Activated T-cell treated with anti-CD3 and anti-CD28 coated beads, Interleukin-2, amount 50 U/mL, for 72 hours (primary cell): ENCODE measurements at places on chromosomes 2 and 18. TPM values are rescaled to one million over a fixed set of nuclear protein-coding genes. Genes with fewer than 3 reads are reported as not detected.

The RAX gene
- total RNA-seq: not detected

The EMILIN1 gene
- total RNA-seq: 0.36 TPM

The COLEC11 gene
- total RNA-seq: 0.21 TPM

The CERS6 gene
- total RNA-seq: 18.5 TPM

The ANKRD36 gene
- total RNA-seq: 40.7 TPM

DNA sequence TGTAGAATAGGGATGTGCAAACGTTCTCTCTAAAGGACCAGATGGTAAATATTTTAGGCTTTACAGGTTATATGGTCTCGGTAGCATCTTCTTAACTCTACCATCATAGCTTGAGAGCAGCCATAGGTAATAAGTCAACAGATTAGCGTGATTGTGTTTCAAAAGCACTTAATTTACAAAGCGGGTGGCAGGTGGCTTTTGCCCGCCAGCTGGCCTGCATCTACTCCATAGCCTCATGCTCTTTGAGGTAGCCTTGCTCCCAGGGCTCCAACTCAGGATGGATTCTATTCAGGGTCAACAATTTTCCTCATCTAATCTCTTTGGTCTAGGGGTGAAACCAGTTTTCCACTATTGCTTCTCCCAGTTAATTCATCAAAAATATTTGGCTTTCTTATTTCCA, 5.0 kb upstream of the ATP9B start:
- H3K4me1 ChIP-seq: peaks cover 12% of the 10 kb centered on the region
- no peak for DNase-seq
- peaks cover 23% of the 10 kb centered on the region for H3K27me3 ChIP-seq
- peaks cover 24% of the 10 kb centered on the region for H3K36me3 ChIP-seq

GRCh38 chr18:8215741-8216140, 393.5 kb upstream of the RAB12 start:
- no peak overlapping the region for H3K27ac ChIP-seq

- H3K27me3 ChIP-seq: no peaks in the 10 kb centered on the region
- DNase-seq: no peak
- no peaks in the 10 kb centered on the region for H3K36me3 ChIP-seq
- no peak overlapping the region for H3K27ac ChIP-seq
Measured at GRCh38 chr18:53785811-53786210, 438.7 kb downstream of the MBD2 start.

- DNase-seq: no peak
- no peaks in the 10 kb centered on the region for H3K4me1 ChIP-seq
- H3K36me3 ChIP-seq: no peaks in the 10 kb centered on the region
- H3K4me3 ChIP-seq: no peak overlapping the region
- H3K27me3 ChIP-seq: no peaks in the 10 kb centered on the region
Measured at GRCh38 chr2:158773121-158773520, 22.0 kb upstream of the DAPL1 start.

DNA sequence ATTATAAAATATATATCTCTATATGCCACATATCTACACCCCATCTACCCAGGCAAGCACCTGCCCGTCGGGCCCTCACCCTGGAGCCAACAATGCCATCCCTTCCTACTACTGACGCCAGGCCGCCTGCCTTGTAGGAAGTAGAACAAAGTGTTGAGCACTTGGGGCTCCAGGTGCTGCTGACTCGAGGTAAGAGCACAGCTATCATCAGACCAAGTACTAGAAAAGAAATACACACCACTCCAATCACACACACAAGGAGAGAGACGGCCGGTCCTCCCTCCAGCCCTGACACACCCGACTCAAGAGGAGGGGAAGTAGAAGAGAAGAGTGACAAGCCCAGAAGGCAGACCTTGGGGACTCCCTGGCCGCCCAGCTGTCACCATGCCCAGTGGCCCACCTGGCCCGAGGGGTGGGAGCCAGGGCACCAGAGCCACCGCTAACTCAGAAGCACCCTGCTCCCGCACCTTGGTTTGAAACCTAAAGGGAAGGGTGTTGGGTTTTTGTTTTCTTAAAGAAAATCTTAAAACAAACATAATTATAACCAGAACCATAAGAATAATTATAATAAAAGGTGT, 64.0 kb upstream of the POMC start:
- no peak for DNase-seq
- no peak overlapping the region for H3K4me3 ChIP-seq
- no peaks in the 10 kb centered on the region for H3K27me3 ChIP-seq
- H3K27ac ChIP-seq: no peak overlapping the region

- peaks cover 84% of the 10 kb centered on the region for H3K4me1 ChIP-seq
- H3K27ac ChIP-seq: peak within 1 kb of the TSS; percentile 59
- H3K4me3 ChIP-seq: peak within 1 kb of the TSS; percentile 80
- no peaks in the 10 kb centered on the region for H3K27me3 ChIP-seq
Measured at GRCh38 chr2:6877402-6878304, at the start of gene RSAD2. RSAD2 (plus strand) TSS chr2:6877777; CDS start chr2:6877801, 24 bp downstream.

- DNase-seq: no peak
- no peak overlapping the region for H3K27ac ChIP-seq
- no peak overlapping the region for H3K4me3 ChIP-seq
- no peaks in the 10 kb centered on the region for H3K4me1 ChIP-seq
Measured at GRCh38 chr2:180747728-180748127, 232.7 kb upstream of the UBE2E3 start.

DNA sequence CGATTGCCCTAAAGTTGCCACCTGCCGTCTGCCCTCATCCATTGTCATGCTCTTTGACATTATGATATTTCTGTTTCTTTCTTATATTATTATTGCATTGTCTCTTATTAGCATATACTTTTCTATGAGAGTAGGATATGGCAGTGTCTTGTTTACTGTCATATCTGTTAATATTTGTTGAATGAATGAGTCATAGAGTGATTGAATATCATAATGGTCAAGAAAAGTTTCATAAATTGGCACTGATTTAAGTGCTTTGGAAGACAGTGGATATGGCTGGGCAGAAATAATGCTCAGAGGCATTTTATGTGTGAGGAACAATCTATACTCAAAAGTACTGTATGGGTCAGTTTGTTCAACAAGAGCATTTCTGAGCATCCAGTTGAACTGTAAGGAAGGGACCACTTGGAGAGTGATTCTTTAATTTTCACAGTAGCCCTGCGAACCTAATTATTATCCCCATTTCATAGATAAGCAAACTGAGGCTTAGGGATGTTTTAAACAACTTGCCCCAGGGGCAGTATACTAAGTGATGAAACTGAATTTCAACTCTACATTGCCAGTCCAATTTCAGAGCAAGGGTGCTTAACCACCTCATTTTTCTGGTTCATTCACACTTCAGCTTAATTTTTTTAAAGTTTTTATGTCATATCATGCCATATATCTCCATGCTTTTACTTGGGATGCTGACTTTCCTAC, 175.5 kb upstream of the FOSL2 start:
- DNase-seq: no peak
- H3K27ac ChIP-seq: no peak overlapping the region
- no peak overlapping the region for H3K4me3 ChIP-seq
- no peaks in the 10 kb centered on the region for H3K36me3 ChIP-seq
